ENCODE measurements at places on chromosomes 16 and 17. TPM values are rescaled to one million over a fixed set of nuclear protein-coding genes. Genes with fewer than 3 reads are reported as not detected.

C1QTNF1 gene
- total RNA-seq, result 60.4 TPM

CDH3 gene
- 0.32 TPM for total RNA-seq

SPAG5 gene
- 65.8 TPM for total RNA-seq

AATK gene
- total RNA-seq, result 0.69 TPM

STX1B gene
- total RNA-seq, result 2.3 TPM

C17orf100 gene
- total RNA-seq, result 3.0 TPM

ENPP7 gene
- total RNA-seq, result not detected

RBFOX1 gene
- total RNA-seq, result not detected

KRTAP4-12 gene
- not detected for total RNA-seq

SLC25A11 gene
- 45.9 TPM for total RNA-seq

GNG13 gene
- not detected for total RNA-seq

KANSL1 gene
- total RNA-seq, result 29.2 TPM

GRAP gene
- 0.47 TPM for total RNA-seq

PROCA1 gene
- 1.4 TPM for total RNA-seq

LCMT1 gene
- 36.1 TPM for total RNA-seq

GGT6 gene
- not detected for total RNA-seq

SLC52A1 gene
- 0.62 TPM for total RNA-seq

SULT1A2 gene
- not detected for total RNA-seq

KRT14 gene
- total RNA-seq, result 0.08 TPM

EME1 gene
- 13.8 TPM for total RNA-seq

PPM1E gene
- total RNA-seq, result 0.02 TPM
